ENCODE measurements at places on chromosomes 11 and 22. TPM values are rescaled to one million over a fixed set of nuclear protein-coding genes. Genes with fewer than 3 reads are reported as not detected.

The LRP4 gene
- total RNA-seq = 21.2 TPM

The OR56A1 gene
- total RNA-seq = 0.27 TPM

The DDI1 gene
- not detected for total RNA-seq

The INPP5J gene
- 0.73 TPM for total RNA-seq

The SERPING1 gene
- 16.7 TPM for total RNA-seq

The KDELR3 gene
- total RNA-seq = 1.5 TPM

The BACE1 gene
- total RNA-seq = 26.6 TPM

The TREH gene
- not detected for total RNA-seq

The HEPHL1 gene
- not detected for total RNA-seq

- DNase-seq = no peak
Measured at GRCh38 chr22:42397332-42398249, 34.6 kb downstream of the NFAM1 start.

GRCh38 chr11:31820438-31820818 is 9.3 kb upstream of the PAX6 start:
- no peak for DNase-seq

GRCh38 chr11:85950317-85951048 is 95.3 kb downstream of the CCDC83 start:
- DNase-seq = no peak

DNA sequence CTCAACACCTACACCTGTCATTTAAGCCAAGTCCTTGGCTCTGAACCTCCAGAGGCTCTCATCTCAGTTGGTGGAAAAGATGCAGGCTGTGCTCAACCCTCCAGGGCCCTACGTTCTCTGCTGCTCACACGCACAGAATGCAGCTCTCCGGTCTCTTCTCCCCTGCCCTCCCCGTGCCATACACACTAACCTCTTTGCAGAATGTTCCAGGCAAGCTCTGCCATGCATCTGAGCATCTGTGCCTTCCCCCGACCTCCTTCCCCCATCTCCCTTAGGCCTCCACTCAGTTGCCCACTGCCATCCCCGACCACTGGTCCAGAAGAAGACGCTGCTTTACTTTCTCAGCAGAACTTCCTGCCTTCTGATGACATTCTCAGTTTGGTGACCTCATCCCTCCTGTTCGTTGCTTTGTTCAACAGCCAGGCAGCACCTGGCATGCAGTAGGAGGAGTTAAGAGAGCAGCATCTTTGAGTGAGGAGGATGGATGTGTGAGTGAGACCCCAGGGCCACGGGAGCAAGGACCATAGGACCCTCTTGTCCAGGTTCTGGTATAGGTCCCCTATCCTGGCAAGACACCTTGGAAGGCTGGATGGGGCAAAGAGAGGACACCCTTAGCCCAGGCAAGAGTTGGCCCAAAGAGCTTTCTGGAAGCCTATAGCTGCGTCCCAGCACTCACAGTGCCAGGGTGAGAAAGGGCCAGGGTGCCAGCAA is 598.0 kb downstream of the BRD1 start:
- DNase-seq = no peak

DNA sequence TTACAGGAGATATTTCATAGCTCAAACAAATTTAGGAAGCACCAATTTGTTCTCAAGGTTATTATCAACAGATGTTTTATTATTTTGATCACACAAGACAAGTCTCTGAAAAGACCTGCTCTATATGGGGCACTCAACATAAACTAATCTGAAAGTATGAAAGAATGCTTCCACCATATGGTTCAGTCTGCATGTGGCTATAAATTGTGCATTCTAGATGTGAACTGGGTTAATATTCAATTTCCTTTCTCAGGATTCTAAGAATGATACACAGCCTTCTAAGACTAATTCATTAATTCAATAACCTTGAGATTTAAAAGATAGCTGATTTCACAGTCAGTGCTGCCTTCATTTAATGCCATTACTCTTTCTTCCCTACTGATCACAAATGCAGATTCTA is 851.3 kb upstream of the CCDC90B start:
- no peak for DNase-seq

DNA sequence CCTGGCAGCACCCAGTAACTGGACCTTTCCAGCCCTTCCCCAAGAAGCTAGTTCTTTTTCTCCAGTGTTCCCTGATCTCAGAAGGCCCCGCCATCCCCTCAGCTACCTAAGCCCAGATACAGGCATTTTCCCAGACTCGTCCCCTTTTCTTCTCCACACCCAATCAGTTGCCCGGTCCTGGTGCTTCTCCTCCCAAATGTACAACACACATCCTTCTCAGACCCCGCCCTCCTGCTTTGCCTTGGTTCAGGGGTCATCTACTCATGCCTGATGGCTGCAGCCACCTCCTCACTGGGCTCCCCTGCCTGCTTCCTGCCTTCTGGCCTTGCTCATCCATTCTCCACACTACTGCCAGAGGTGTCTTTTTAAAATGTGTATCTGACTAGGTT is 6.5 kb downstream of the TKFC start:
- DNase-seq = no peak

DNA sequence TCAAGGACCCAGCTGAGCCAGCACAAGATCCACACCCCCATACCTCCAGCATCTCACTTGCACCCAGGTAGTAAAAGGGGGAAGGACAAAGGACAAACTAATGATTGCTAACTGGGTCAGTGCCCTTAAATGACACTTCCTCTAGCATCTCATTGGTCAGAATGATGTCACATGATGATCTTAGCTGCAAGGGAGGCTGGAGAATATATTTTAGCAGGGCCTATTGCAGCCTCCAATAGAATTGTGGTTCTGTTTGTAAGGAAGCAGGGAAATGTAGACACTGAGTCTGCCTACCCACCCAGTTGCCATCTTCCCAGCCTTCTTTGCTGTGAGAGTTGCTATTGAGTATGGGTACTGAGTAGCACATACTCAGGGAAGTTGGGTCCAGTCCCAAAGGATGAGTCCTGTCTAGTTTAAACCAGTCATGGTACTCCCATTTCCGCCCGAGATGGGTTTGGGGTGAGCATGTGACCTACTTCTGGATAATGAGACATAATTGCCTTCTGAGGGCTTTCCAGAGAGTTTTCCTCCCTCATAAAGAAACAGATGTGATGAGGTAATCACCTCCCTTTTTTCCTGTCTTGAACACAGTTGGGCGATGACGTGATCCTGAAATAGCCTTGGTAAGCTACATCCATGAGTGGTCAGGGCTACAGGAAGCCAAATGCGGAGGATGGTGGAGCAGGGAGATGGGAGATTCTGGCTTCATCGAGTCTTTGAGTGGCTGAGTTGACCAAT is 5.5 kb upstream of the DNAL4 start:
- no peak for DNase-seq

GRCh38 chr11:76512851-76513653 is 68.2 kb downstream of the EMSY start:
- no peak for DNase-seq

DNA sequence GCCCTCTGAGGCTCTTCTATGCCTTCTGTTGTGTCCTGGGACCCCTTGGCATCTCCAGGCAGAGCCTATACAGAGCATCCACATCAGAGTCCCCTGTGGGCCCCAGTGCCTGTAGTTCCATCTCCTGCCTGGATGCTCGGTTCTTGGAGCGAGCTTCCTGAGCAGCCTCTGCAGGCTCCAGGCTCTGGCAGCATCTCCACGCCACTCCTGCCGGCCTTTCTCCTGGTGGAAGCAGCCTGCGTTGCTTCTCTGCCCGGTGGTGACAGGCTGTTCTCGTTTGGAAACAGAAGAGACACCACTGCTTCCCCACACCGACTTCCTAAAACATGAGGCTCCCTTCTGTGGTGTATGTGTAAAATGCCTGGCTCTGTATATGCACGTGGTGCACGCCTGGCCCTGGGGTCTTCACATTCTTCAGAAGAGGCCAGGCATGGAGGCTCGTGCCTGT is 52.8 kb downstream of the BCR start:
- DNase-seq = peak; percentile 61

DNA sequence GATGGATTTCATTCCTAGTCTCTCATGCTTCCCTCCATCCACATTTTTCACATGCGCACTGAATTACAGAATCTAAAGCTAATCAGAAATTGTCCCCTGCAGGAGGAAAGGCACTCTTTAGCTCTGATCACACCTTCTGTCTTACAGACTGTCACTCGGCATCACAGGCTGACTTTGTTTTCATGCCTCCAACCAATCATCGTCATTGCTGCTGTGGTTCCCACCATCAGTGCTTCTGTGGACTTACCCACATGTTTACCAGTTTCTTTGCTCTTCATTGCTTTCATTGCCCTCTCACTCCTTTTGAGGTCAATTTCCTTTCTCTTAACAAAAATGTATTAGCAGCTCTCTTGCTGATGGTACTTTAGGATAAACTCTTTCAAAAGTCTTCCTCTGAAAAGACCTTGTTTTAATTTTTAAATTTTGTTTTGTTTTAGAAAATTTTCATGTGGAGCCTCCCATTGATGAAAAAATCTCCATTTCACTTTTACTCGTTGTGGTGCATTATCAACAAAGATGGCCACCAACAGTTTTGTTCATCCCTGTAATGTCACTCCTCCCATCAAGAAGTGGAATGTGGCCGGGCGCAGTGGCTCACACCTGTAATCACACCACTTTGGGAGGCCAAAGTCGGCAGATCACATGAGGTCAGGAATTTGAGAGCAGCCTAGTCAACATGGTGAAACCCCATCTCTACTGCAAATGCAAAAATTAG is 20.2 kb upstream of the TREH start:
- DNase-seq = no peak

- DNase-seq = no peak
Measured at GRCh38 chr11:46234311-46234710, 43.2 kb upstream of the CREB3L1 start.

GRCh38 chr11:35144136-35144741 is 5.3 kb downstream of the CD44 start:
- no peak for DNase-seq

GRCh38 chr11:60367009-60367408 is 11.3 kb upstream of the MS4A7 start:
- no peak for DNase-seq

- DNase-seq = no peak
Measured at GRCh38 chr11:110279881-110280280, 16.5 kb downstream of the RDX start.

- DNase-seq = no peak
Measured at GRCh38 chr11:107282195-107282594, 175.4 kb downstream of the CWF19L2 start.

Measured in cerebellum (tissue), 4 donors.